Spinal cord (tissue), 10 donors: ENCODE measurements at places on chromosomes 11 and 22. TPM values are rescaled to one million over a fixed set of nuclear protein-coding genes. Genes with fewer than 3 reads are reported as not detected.

C11orf52 gene
- 0.88 TPM for total RNA-seq

GRCh38 chr11:2198621-2199365, 27.2 kb upstream of the TH start:
- no peak for DNase-seq
- H3K4me3 ChIP-seq: no peak overlapping the region
- H3K27me3 ChIP-seq: peaks cover 3% of the 10 kb centered on the region
- peaks cover 6% of the 10 kb centered on the region for H3K4me1 ChIP-seq
- H3K36me3 ChIP-seq: no peaks in the 10 kb centered on the region
- H3K27ac ChIP-seq: no peak overlapping the region

SYNGR1 gene
- total RNA-seq: 43.8 TPM

- peaks cover 15% of the 10 kb centered on the region for H3K4me1 ChIP-seq
- H3K36me3 ChIP-seq: peaks cover 28% of the 10 kb centered on the region
- H3K27me3 ChIP-seq: no peaks in the 10 kb centered on the region
- H3K27ac ChIP-seq: no peak overlapping the region
- H3K4me3 ChIP-seq: no peak overlapping the region
Measured at GRCh38 chr11:117475716-117476530, 148.3 kb downstream of the CEP164 start.

- peak overlapping the region; percentile 10 for H3K27ac ChIP-seq
- H3K36me3 ChIP-seq: no peaks in the 10 kb centered on the region
- DNase-seq: no peak
- no peak overlapping the region for H3K4me3 ChIP-seq
Measured at GRCh38 chr11:83456566-83456965, 170.4 kb upstream of the CCDC90B start.

DNA sequence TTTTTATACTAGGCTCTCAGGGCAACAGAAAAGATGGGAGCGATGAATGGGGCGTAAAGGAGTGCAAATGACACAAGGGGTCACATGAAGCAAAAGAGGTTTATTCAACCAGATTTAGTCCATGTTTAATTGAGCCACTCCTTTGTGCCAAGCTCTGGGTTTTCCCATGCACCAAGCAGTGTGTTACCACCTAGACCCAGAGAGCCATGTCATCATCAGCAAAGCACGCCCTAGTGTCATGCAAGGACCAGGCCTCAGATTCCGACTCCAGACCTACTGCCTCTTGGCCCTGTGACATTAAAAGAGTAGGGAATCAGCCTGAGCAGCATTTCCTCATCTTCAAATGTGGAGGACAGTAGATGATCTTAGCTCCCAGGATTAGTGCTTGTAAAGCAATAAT, 1.1 kb upstream of the IGLL5 start:
- H3K4me3 ChIP-seq: no peak overlapping the region
- no peaks in the 10 kb centered on the region for H3K4me1 ChIP-seq
- H3K36me3 ChIP-seq: no peaks in the 10 kb centered on the region
- DNase-seq: no peak
- H3K27ac ChIP-seq: no peak overlapping the region

GRCh38 chr11:128210148-128210940, 377.0 kb downstream of the ETS1 start:
- no peak overlapping the region for H3K4me3 ChIP-seq
- H3K27ac ChIP-seq: no peak overlapping the region
- no peak for DNase-seq

GRCh38 chr11:11313902-11314692, 39.0 kb downstream of the CSNK2A3 start:
- H3K36me3 ChIP-seq: no peaks in the 10 kb centered on the region
- no peak overlapping the region for H3K27ac ChIP-seq
- no peak for DNase-seq
- no peaks in the 10 kb centered on the region for H3K27me3 ChIP-seq
- H3K4me3 ChIP-seq: no peak overlapping the region
- H3K4me1 ChIP-seq: peaks cover 3% of the 10 kb centered on the region

DEUP1 gene
- 0.20 TPM for total RNA-seq

OR6T1 gene
- total RNA-seq: not detected

DNA sequence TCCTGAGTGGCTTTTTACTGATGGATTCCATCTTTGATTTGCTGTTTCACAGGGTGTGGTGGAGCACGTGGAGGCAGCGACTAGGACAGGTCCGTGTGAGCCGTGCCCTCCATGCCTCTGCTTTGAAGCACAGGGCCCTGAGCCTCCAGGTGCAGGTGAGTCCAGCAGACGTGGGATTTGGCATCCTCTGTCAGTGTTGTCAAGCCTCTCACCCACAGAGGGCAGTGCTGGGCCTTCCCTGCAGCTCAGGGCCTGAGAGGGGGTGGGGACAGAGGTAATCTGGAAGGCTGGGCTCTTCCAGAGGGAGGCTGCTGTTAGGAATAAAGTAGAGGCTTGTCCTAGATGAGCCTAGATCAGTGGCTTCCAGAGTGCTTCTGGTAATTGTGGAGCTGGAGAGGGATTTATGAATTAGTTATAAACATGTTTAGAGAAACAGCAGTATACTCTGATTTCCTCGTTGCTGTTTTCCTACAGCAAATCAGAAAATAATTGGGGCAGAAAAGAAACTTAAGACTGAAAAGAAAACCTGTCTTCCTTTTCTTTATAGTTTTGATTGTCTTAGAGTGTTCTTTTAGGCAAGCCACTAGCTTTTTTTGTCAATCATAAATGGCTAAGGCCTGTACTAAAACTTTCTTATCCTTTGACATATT, 65.0 kb downstream of the SFI1 start:
- H3K4me3 ChIP-seq: no peak overlapping the region
- peaks cover 12% of the 10 kb centered on the region for H3K36me3 ChIP-seq
- H3K27ac ChIP-seq: no peak overlapping the region
- DNase-seq: peak; percentile 20

GRCh38 chr11:22304337-22304961, 33.7 kb upstream of the SLC17A6 start:
- no peaks in the 10 kb centered on the region for H3K4me1 ChIP-seq
- H3K4me3 ChIP-seq: no peak overlapping the region
- no peak overlapping the region for H3K27ac ChIP-seq
- H3K27me3 ChIP-seq: no peaks in the 10 kb centered on the region
- H3K36me3 ChIP-seq: no peaks in the 10 kb centered on the region

DNA sequence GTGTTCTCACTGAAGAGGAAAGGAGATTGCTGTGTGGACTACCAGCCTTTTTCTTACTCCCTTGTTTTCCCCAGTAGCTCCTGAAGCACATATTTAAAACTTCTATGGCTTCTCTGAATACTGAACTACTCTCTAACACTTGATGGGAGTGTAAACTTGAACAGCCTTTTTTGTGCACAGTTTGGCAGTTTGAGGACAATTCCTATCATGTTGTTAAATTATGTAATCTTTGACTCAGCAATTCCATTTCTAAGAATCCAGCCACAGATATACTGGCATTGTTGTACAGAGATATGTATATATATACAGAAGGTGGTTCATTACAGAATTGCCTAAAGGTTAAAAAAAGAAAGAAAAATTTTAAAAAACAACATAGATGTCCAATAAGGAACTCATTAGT, 47.1 kb upstream of the EED start:
- no peaks in the 10 kb centered on the region for H3K36me3 ChIP-seq
- no peaks in the 10 kb centered on the region for H3K4me1 ChIP-seq
- no peak for DNase-seq
- no peaks in the 10 kb centered on the region for H3K27me3 ChIP-seq

GRCh38 chr11:76323804-76324203, 57.1 kb downstream of the THAP12 start:
- peaks cover 29% of the 10 kb centered on the region for H3K27me3 ChIP-seq
- peaks cover 23% of the 10 kb centered on the region for H3K4me1 ChIP-seq
- DNase-seq: no peak
- H3K27ac ChIP-seq: no peak overlapping the region

SESN3 gene
- 101 TPM for total RNA-seq

LAYN gene
- 16.4 TPM for total RNA-seq

CYB5R3 gene
- total RNA-seq: 30.1 TPM

GRCh38 chr11:116300232-116300631, 472.6 kb downstream of the BUD13 start:
- no peak overlapping the region for H3K27ac ChIP-seq
- H3K27me3 ChIP-seq: no peaks in the 10 kb centered on the region
- no peak overlapping the region for H3K4me3 ChIP-seq

- peaks cover 31% of the 10 kb centered on the region for H3K4me1 ChIP-seq
- DNase-seq: no peak
- no peak overlapping the region for H3K27ac ChIP-seq
- H3K4me3 ChIP-seq: no peak overlapping the region
Measured at GRCh38 chr11:65293909-65294381, 20.7 kb upstream of the CDC42EP2 start.

DNA sequence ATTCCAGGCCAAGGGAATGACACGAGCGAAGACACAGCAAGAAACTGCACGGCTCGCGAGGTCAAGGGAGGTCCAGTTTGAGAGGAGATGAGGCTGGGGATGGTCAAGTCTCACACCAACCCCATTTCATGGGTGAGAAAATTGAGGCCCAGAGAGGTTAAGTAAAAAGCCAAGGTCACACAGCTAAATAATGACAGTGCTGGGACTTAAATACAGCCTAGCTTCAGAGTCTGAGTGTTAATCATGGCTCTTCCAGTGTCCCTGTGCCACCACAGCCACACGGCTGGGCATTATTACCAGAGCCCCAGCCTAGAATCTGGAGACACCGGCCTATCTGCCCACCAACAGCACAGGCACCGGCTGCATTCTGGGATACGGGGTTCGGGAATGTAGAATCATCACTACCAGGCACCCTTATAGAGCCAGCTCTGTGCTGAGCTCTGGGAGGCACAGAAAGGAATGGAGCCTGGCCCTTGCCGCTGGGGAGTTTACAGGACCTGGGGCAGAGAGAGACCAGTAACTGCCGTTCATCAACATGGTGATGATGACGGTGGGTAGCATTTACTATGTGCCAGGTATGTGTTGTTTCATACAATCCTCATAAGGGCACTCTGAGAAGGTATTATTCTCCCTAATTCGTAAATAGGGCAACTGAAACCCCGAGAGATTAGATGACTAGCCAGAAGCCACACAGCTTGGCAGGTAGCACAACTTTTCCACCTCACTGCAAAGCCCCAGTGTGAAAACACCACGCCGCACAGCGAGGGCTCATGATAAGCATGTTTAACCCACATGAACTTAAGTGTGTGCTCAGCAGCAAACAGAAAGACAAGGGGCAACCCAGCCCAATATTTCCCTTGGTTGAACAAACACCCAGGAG, 51.8 kb downstream of the CD6 start:
- H3K36me3 ChIP-seq: no peaks in the 10 kb centered on the region
- H3K4me1 ChIP-seq: peaks cover 25% of the 10 kb centered on the region
- H3K27me3 ChIP-seq: no peaks in the 10 kb centered on the region
- no peak overlapping the region for H3K4me3 ChIP-seq
- no peak overlapping the region for H3K27ac ChIP-seq

DNA sequence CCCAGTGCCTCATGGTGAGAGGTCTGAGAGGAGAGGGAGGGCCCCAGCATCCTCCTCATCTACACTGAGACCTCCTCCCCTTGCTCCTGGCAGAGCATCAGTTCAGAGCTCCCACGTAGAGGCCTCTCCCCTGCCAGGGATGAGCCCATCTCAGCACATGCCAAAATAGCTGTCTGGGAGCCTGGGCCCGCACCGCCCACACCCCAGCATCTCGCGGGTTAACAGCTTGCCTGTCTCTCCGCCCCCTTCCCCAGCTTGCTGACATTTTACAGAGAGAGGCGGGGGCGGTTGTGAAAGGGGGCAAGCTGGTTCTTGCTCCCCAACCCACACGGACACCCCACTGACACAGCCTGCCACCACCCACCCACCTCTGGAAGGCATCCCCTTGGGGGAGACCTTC, 6.4 kb downstream of the DGKZ start:
- peaks cover 38% of the 10 kb centered on the region for H3K4me1 ChIP-seq
- no peak for DNase-seq
- H3K36me3 ChIP-seq: peaks cover 45% of the 10 kb centered on the region
- no peaks in the 10 kb centered on the region for H3K27me3 ChIP-seq
- no peak overlapping the region for H3K27ac ChIP-seq
- no peak overlapping the region for H3K4me3 ChIP-seq

GRCh38 chr11:11163669-11164333, 189.2 kb downstream of the CSNK2A3 start:
- H3K36me3 ChIP-seq: no peaks in the 10 kb centered on the region
- H3K4me3 ChIP-seq: no peak overlapping the region
- no peak for DNase-seq
- H3K27me3 ChIP-seq: no peaks in the 10 kb centered on the region

DNA sequence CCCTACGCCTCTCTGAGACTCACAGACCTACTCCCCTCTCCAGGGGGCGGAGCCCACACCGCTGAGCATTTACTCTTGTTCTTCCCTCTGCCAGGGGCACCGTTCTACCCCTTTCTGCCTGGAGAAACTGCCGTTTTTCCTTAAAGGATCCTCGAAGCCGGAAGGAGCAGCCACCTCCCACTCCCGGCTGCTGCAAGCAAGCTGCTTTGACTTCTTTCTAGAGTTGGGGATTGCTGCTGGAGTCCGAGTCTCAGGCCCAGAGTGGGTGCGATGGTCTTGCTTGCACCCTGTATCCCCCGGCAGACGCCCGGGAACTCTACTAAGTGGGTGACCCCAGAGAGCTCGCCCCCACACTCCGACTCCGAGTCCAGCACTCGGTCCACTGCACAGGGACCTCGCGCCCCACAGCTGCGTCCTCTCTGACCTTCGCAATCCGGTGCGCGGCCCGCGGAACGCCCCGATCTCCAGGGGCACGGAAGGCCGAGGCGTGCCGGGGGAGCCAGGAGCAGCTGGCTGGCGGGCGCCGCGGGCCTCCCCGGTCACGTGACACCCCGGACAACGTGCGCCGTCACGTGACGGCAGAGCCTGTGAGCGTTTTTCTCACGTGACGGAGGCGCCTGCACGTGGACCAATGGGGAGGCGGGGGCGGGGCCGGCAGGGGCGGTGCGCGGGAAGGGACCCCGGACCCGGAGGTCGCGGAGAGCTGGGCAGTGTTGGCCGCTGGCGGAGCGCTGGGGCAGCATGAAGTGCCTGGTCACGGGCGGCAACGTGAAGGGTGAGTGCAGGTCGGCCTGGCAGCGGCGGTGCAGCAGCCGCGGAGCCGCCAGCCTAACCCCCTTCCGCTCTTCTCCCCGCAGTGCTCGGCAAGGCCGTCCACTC, at the start of gene RAD9A:
Gene RAD9A (plus strand): TSS at position 683 of the 879 bp plus-strand sequence. CDS start 59 bp downstream, at position 742.
- peak within 1 kb of the TSS; percentile 85 for H3K4me3 ChIP-seq
- peaks cover 39% of the 10 kb centered on the region for H3K36me3 ChIP-seq
- H3K4me1 ChIP-seq: peaks cover 23% of the 10 kb centered on the region
- H3K27ac ChIP-seq: peak within 1 kb of the TSS; percentile 87

- no peak for DNase-seq
- H3K27me3 ChIP-seq: no peaks in the 10 kb centered on the region
- H3K36me3 ChIP-seq: peaks cover 4% of the 10 kb centered on the region
- H3K27ac ChIP-seq: no peak overlapping the region
Measured at GRCh38 chr22:26565181-26565580, 24.8 kb downstream of the TPST2 start.

ABTB2 gene
- 4.0 TPM for total RNA-seq

CERK gene
- 43.1 TPM for total RNA-seq
